ENCODE measurements at places on chromosomes 6 and 20. TPM values are rescaled to one million over a fixed set of nuclear protein-coding genes. Genes with fewer than 3 reads are reported as not detected.

- DNase-seq = no peak
Observed at GRCh38 chr20:46575937-46576461, 25.5 kb upstream of the OCSTAMP start.

- DNase-seq = no peak
Observed at GRCh38 chr6:168223150-168223549, 96.4 kb downstream of the DACT2 start.

DNA sequence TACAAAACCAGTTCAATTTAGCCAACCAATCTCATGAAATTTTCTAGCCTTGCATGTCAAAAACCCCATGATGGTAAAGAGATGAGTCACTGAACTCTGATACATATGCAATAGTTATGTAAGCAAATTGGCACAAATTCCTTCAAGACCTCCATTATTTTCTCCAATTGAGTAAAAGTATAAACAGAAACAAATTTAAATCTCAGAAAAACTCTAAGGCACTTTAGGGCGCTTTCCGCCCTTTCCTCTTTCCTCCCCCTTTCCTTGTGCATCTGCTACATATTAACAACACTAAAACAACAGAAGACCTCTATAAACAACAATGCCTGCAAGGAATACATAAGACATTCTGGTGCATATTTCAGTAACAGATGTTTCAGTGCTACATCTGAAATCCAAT lies 48.5 kb downstream of the KIF13A start:
- DNase-seq = no peak

DNA sequence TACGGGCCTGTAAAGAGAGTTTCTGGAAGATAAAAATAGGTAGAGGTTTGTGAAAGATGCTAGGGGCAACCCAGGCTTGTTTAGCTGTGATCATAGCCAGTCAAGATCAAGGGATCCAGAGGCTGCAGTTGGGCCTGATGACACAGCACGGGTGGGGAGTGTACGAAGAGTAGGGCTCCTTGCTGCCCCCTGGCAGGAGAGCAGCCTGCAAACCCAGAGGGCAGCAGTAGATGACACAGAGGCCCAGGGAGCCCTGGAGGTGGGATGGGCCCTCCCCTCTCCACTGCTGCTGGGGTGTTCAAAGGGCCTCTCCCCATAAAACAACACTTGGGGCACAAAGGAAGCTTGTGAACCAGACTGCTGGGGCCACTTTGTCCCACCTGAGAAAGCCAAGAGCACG lies 47.2 kb downstream of the VEGFA start:
- DNase-seq = no peak

DNA sequence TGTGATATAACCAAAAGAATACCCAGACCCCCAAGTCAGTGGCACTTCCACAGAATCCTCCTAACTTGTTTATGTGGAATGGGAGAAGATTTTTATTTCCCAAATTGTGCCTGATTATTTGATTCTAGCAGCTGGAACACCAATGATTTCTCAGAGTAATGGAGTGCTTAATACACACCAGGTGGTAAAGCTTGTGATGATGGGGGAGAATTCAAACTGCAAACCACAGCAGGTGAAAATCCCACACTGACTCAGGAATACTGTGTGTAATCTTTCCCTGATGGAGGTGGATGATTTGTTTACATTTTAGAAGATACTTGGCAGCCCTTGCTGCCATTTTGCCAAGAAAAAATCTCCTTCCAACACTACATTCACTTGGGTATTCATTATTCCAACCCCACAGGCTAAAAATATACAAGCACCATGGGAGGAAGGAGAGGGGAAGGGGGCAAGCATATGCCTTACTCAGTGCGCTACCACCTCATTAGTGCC lies 212.7 kb upstream of the PLN start:
- DNase-seq = no peak

DNA sequence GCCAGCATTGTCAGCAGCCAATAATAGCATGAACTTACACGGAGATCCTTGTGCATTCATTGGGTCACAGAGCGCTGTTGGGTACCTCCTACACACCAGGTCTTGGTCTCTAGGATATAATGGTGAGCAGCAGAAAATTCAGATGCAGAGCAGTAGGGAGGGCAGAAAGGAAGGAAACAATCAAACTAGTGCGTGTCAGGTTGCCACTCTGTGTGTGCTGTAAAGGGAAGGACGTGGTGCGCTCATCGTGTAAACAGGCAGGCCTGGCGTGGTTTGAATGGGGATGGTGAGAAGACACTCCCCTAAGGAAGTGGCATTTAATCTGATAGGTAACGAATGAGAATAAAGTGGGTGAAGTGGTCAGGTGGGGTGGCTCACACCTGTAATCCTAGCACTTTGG lies 336.4 kb downstream of the CDH26 start:
- no peak for DNase-seq

- no peak for DNase-seq
Observed at GRCh38 chr6:18412644-18413043, 25.5 kb downstream of the RNF144B start.

DNA sequence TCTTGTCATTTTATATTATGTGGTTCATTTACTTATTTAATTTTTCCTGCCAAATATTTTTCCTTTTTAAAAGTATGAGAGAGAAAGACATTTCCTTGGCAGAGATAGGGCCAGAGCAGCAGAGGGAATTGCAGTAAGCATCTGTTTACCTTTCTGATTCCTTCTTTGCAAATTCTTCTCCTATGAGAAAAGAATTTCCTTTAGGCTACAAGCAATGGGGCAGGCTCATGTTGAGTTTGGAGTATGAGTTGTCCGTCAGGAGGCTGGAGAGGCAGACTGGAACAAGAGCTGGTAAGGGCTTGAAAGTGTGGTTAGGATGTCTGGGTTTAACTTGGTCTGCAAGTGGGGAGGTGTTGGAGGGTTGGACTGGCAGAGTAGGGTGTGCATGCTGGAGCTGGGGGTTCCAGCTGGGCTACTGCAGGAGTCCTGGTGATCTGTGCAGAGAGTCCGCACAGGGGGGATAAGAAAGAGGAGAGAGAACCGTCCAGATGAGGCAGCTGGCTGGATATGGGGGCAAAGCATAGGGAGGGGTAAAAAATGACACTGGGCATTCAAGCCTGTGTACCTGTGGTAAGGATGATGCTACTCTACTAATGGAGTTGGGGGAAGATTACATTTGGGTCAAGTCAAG lies 19.7 kb downstream of the TIAM2 start:
- DNase-seq = no peak

DNA sequence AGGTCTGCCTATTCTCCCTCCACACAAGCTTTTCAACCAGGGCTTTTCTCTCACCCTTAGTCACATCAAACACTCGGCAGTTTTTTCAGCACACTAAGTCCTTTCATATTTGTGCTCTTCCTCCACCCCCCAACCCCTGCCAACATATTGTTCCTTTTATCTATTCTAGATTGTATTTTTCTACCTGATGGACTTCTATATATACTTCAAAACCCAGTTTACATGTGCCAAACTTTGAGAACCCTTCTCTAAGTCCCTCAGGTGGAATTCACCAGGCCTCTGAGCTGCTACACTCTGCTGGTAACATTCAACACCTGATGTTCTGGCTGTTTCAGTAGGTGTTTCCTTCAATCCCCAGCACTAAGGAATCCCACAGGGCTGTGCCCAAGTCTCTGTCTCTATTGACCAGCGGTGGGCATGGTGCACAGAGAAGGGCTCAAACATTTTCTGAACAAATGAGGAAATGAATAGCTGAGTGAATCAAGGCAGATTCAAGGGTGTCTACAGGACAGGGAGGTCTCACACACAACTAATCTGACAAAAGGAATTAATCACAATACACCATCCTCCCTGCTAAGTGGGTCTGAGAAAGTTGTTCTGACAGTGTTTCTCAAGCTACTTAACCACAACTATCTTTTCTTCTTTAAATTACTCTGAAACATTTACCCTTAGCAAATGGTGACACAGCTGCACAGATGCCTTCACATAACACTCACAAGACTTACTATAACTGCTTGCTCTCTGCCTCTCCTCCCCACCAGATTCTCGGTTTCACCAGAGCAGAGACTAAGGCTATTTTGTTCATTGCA lies 166.5 kb downstream of the TSHZ2 start:
- DNase-seq = no peak

GRCh38 chr20:3901028-3901705 lies 12.0 kb downstream of the PANK2 start:
- no peak for DNase-seq

DNA sequence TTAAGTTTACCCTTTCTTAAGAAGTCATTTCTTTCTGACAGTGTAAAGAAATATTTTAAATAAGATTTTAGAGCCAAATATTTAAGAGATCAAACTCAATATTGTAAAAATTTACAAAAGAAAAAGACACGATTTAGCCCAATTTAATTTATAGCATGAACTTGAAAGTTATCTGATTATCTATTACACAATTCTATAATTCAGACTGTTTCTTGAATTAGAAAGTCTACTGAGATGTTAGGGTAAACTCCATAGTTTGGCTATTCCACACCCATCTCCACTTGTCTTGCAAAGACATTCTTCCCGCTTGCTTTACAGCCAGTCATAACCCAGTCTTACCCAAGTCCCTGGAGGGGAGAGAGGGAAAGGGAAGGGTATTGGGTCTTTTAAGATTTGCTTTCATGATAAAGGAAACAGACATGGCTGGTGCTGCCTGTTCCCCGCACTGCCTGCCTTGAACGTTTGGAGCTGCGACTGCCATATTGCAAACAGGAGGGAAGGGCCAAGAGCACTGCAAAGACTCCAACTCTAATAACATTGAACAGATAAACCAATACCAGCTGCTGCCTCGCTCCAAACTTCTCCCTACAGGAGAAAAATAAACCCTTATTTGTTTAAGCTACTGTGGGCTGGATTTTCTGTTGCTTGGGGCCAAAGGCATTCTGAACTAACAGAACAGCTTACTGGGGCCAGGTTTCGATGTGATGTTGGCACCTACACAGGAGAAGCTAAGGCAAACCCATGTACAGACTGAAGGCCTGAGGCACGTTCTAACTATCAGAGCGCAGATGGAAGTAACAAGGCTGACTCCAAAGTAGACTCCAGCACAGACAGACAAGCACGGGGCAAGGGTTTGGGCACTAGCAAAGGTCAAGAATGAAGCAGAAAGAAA lies 552.3 kb upstream of the JARID2 start:
- DNase-seq = no peak

DNA sequence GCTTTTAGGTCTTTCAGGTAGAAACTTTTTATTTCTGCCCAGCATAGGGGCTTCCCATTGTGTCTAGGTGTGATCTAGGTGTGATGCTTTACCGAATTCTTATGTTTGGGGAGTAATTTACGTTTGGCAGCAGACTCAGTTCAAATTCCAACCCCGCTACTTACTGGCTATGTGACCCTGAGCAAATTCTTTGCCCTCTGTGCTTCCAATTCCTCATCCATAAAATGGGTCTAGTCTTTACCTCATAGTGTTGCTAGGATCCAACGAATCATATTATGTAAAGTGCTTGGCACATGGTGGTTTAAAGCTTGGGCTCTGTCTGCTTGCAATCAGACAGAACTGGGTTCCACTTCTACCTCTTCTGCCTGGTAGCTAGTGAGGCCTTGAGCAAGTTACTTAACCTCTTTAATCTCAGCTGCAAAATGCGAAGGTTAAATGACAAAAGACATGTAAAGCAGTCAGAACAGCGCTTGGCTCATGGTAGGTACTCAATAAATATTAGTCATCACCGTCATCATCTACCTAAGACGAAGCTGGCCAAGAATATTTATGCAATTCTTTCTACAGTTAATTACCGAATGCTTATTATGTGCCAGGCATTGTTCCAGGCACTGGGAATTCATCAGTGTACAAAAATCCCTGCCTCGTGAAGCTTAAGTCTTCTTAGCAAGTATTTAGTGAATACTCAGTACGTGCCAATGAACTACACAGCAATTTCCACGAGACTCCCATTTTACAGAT lies 1.0 kb downstream of the NSFL1C start:
- DNase-seq = no peak

- DNase-seq = no peak
Observed at GRCh38 chr6:37324131-37325033, 29.4 kb upstream of the RNF8 start.

DNA sequence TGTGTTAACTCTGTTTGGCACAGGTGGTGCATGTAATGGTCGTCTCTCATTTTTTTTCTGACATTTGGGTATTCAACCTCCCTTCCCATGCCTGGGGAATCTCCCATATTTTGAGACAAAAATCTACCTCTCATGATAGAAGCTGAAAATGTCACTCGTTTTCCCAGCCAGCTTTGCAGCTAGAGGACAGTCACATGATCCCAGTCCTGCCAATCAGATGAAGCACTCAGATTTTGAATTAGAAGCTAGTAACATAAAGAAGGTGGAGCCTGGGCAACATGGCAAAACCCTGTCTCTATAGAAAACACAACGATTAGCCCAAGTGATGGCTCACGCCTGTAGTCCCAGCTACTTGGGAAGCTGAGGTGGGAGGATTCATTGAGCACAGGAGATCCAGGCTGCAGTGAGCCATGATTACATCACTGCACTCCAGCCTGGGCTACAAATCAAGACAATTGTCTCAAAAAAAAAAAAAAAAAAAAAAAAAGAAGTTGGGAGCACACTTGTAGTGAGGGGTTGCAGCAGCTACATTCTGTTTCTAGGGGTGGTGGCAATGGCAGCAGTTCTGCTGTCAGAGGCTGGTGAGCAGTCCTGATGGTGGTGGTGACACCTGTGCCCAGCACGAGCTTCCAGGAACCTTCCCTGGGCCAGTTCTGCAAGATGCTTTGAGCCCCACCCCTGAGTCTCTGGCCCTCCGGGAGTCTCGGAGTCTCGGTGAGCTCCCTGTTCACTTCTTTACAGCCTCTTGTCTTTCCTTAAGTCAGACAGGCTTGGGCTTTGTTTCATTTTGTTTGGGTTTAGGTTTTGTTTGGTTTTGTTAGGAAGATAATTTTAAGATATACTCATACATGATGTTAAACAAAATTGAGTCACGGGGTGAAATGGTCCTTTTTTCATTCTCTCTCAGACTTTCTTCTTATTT lies 94.1 kb upstream of the KCNG1 start:
- no peak for DNase-seq

- DNase-seq = no peak
Observed at GRCh38 chr6:7693827-7694226, 32.1 kb upstream of the BMP6 start.

- no peak for DNase-seq
Observed at GRCh38 chr20:6705106-6705766, 62.2 kb upstream of the BMP2 start.

DNA sequence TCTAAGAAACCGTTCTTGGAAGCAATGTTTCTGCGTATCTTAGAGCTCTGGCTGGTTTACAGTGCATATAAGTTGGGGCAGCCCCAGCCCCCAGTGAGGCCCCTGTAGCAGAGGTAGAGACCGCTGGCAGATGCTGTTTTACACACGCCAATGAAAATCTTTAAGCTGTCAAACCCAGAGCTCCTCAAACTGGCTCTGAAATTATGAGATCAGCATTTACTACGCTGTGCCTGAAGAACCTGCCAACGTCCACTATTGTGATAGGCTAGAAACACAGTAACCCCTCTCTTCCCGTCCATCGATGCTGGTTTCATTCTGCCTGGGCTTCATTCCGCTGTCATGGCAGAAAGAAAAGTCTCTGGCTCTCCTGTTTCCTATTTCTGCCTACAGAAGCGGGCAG lies 160.6 kb downstream of the SMOC2 start:
- no peak for DNase-seq

PAX1 gene
- total RNA-seq = not detected

CD93 gene
- 0.50 TPM for total RNA-seq

SLC22A3 gene
- not detected for total RNA-seq

HNF4A gene
- not detected for total RNA-seq

RWDD2A gene
- 1.3 TPM for total RNA-seq

MYLIP gene
- 9.0 TPM for total RNA-seq

CST5 gene
- total RNA-seq = not detected

BTNL2 gene
- not detected for total RNA-seq

PPIL4 gene
- total RNA-seq = 29.7 TPM

All from CD8-positive, alpha-beta memory T cell (primary cell).